Stimulated activated CD4-positive, alpha-beta T cell treated with anti-CD3 and anti-CD28 coated beads, TNF-alpha, amount 100 ng/mL, for 24 hours (primary cell): ENCODE measurements at places on chromosomes 5 and 9.

DNA sequence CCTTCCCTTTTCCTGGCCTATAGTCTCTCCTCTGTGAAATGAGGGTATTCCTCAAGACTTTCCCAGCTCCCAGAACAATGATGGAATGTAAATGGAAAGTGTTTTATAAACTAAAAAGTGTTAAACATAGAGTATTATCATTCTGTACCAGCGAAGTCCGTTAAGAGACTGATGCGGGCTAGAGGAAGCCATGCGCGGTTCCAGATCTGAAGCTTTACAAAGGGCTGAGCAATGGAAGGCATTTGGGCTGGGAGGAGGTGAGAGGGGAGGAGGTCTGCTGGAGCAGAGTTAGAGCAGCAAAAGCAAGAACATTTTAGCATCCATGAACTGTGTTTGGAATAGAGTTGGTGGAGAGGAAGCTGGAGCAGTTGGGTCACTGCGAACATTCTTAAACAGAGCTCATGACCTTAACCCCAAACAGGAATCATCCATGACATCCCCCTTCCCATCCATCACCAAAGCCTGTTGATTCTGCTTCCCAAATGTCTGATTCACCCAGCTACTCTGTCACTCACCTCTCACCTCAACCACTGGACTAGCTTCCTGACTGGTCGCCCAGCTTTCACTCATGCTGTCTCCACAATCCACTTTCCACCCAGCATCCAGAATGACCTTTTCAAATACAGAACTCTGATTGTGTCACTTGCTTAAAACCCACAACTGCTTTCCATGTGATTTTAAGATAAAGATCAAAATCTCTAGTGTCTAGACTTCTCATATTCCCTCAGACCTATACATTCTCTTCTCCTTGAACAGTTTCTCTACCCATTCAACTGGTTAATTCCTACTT is 37.1 kb downstream of the CDK5RAP2 start:
- no peak for DNase-seq

GRCh38 chr9:32427111-32427873 is 42.8 kb downstream of the ACO1 start:
- DNase-seq: no peak

- DNase-seq: no peak
Observed at GRCh38 chr9:88574953-88575352, 40.0 kb downstream of the NXNL2 start.

- no peak for DNase-seq
Observed at GRCh38 chr9:37917313-37917731, 13.4 kb upstream of the SLC25A51 start.

- no peak for DNase-seq
Observed at GRCh38 chr9:73780916-73781315, 629.3 kb downstream of the ANXA1 start.

DNA sequence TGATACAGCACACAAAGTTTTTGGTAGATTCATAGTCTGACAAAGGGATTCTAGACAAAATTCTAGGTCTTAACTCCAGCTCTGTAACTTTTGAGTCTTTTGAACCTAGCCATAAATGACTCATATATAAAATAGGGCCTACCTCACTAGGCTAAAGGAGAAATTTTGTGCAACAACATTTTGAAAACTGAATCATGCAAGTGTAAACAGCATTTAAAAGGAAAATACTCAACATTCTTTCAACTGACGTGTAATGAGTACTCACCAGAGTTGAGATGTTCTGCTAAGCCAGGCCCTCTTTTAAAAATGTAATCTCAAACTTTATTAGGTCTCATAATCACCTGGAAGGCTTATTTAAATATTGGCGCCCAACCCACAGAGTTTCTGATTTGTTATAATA is 113.2 kb downstream of the STK32A start:
- DNase-seq: no peak

GRCh38 chr5:172549696-172550095 is 91.4 kb upstream of the NEURL1B start:
- no peak for DNase-seq

DNA sequence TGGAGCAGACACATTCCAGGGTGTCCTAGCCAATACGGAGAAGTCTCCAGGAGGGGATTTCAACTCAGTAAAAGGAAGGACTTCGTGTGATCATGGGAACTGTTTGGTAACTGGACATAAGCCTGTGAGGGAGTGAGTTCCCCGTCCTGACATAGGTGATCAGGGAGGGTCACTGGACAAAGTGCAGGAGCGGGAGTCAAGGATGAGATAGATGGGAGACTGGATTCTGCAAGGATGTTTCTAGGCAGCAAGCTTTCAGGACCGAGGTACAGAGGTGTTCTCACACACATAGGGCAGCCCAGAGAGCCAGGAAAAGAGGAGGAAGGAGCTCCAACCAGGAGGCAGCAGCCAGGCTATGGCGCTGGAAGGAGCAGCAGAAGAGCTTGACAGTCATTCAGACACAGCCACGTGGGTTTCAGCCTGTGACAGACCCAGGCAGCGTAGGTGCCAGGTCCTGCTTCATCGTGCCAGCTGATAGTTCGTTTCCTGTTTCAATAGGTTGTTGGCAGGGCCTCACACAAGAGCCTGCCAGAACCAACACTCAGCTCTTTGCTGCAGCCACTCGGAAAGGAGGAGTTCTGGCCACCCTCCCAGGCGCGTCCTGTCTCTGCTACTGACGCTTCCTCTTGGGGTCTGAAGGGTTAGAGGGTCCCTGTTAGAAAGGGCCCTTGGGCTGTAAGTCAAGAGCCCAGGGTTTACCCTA is 84.1 kb downstream of the AMBP start:
- no peak for DNase-seq

GRCh38 chr9:22643541-22643940 is 196.9 kb downstream of the DMRTA1 start:
- DNase-seq: no peak

- no peak for DNase-seq
Observed at GRCh38 chr9:127096208-127096607, 26.2 kb downstream of the ANGPTL2 start.

DNA sequence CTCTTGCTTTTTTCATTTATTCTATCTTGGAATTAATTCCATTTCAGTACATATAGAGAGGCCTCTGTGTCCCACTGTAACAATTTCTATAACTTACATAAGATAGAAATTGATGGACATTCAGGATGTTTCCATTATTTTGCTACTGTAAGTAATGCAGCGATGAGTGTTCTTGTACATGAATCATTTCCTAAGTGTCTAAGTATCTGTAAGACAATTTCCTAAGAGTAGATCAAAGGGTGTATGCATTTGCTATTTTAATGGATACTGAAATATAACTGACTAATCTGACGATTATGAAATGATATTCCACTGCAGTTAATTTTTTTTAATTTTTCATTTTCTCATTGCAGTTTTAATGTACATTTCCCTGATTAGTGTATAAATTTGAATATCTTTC is 23.0 kb upstream of the RBM22 start:
- DNase-seq: no peak

DNA sequence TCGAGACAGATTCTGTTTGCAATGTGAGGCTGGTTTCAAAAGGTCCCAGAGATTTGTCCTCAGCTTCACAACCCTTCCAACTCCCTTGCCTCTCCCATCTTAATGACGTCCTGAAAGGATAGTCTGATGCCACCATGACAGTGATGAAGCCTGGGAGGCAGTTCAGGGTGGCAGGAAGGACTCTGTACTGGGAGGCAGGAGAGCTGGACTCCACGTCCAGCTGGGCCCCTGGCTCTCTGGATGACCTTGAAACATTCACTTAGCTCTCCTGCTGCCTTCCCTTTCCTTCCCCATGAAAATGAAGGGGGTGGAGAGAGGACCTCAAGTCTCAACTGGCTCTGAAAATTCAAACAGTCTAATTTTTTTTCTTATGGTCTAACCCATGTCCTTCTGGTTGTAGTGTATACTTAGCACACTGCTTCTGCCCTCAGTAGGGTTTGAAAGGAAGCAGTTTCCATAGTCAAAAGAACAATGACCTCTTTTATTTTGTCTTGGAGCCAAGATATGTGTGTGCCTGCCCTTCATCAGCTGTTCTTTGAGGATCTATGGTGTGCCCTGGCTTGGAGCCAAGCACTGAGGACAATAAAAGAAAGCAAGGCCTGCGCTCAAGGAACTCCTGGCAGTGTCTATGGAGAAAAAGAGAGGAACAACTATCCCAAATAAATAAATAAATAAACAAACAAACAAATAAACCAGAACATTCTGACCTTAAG is 188.3 kb downstream of the GRIA1 start:
- DNase-seq: no peak

DNA sequence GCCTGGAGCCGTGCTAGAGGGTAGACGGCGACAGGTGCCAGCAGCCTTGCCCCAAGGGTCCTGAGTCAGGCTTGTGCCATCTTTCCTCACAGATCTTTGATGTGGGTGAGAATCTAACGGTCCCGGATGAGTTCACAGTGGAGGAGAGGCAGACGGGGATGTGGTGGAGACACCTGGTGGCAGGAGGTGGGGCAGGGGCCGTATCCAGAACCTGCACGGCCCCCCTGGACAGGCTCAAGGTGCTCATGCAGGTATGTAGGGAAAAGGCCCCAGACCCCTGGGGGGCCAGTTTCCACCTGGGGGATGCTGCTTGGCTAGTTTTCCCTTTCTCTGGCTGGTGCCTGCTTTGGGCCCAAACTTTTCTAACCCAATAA is 24.0 kb downstream of the PTGES2 start:
- DNase-seq: peak; percentile 19

DNA sequence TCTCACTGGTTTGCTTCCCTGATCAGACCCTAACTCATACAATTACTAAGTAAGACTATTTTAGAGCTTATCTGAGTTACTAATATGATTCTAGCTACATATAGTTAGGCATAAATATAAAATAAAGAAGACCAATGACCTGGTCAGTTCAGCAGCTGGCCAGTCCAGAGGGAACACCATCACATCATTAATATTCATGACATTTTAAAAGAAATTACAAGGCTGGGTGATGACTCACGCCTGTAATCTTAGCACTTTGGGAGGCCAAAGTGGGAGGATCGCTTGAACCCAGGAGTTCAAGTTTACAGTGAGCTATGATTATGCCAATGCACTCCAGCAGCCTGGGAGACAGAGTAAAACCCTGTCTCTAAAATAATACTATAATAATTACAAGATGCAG is 37.0 kb upstream of the CDC42SE2 start:
- no peak for DNase-seq

GRCh38 chr9:125626187-125626586 is 80.8 kb downstream of the MAPKAP1 start:
- no peak for DNase-seq

DNA sequence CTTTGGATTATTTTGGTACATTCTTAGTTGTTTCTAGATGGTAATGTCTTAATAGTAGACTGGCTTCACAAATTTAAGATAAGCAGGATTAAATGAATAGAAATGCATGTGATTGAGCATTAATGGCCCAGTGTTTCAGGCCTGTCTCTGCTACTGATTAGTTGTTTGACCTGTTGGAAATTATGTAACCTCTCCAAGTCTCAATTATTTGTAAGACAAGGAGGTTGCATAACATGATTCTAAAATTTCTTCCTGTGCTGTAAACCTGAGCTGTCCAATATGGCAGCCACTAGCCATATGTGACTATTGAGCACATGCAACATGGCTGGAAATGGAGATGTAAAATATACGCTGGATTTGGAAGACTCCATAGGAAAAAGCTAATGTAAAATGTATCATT is 97.5 kb downstream of the ALDH1A1 start:
- DNase-seq: no peak

GRCh38 chr9:27701587-27701986 is 128.3 kb upstream of the C9orf72 start:
- DNase-seq: no peak

DNA sequence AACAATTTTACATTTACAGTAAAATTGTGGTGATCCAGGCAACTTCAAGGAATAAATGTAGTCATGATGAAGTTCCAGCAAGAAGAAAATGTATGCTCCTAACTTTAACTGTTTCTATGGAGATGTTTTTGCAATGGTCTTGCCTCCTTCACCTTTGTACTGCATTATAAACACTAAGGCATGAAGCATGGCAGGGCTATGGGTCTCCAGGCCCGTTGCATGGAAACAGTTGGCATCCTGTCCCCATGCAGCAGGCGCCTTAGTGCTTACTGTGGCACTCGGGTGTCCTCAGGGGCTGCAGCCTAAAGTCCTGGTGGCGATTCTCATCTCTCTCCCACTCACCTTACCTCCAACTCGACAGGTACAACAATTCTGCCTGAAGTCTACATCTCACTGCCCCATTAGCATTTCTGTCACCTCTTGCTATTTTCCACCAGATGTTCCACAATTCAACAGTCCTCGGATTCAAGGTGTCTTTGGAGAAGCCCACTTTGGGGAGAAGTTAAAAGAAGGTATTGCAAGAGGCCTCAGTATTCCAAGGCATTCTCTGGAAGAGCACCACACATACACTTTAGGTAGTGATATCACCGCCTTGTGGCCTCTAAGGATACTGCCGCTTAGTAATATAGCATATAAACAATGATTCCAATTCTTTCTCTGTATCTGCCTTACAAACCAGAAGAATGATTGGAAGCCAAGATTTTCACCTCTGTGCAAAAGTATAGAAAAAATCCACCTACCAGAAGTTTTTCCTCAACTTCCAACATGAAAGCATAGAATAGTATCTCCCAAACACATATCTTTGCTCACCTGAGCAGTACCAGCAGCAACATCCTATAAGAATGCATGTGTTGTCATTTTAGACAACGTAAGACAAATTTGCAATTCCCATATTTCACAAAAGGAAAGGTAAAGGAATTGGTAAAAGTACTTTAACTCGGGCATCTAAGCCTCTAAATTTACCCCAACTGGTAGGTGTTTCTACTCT is 5.1 kb downstream of the LIFR start:
- DNase-seq: no peak

GRCh38 chr9:72509635-72510034 is 11.8 kb upstream of the TMC1 start:
- no peak for DNase-seq
